Left ventricle myocardium inferior (tissue), 1 donor: ENCODE measurements at places on chromosomes 3 and 15. TPM values are rescaled to one million over a fixed set of nuclear protein-coding genes. Genes with fewer than 3 reads are reported as not detected.

DNA sequence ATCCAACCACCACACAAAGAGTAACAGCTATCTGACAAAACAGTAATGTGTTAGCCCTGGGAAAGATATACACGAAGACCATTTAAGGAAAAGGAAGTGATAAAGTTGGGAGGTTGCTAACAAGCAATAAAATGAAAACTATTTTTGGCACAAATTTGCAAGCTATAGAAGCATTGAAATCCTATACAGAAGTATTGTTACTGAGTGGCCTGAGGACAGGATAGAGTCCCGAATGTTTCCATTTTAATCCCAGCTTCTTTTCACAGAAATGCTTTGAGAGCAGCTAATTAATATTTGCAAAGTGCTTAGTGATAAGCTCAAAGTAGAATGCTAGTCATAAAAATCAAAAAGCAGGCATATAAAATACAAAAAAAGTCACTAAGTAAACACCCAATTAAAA, 51.5 kb downstream of the RAD18 start:
- DNase-seq, result no peak

DNA sequence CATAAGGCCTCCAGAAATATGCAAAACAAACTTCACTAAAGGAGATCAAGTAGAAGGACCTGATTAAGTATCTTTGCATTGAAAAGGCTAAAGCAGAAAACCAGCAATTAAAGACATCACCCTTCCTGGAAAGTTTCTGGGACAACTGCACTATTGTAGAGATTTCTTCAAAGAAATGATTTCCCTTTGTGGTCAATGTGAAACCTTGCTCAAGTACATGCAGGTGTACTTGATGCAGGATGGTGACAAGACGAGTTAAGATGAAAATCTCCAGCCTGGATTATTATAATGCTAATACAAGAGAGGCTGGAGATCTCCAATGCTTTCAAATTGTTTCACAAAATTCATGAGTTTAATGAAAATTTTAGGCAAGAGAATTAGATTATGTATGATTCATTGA, 208.4 kb downstream of the TIGIT start:
- no peak for DNase-seq

GRCh38 chr15:65870889-65871533, 1.7 kb downstream of the RAB11A start:
- DNase-seq, result no peak

DNA sequence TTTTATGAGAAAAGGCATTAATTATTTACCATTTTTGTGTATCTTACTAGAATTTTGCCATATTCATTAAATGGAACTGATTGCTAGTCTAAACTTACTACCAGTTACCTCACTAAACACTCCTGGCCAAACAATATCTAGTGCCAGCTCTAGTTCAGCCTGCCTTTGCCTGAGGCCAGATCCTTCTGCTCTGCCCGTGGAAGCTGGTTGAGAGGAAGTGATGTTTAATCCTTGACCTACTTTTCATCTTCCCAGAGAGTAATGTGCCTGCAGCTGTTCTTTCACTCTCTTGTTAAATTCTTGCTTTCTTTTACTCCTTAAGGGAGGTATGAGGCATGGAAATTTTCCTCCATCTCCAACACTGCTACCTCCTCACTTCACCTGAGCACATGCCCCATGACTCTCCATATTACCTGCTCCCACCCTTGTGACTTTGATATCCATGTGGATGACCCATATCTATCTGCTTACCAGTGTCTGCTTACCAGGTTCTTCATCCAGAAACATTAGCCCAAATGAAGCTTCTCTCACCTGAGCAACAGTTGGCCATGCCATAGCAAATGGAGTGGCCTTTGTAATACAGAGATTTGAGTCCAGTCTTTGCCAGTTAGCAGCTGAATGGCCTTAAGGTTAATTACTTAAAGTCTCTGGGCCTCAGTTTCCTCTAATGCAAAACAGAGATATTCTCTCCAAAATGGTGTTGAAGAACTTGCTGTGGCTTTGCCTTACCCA, 53.4 kb downstream of the UBE2E1 start:
- DNase-seq, result no peak

- DNase-seq, result no peak
Observed at GRCh38 chr15:71106802-71107500, 8.3 kb upstream of the THSD4 start.

- DNase-seq, result peak; percentile 49
Observed at GRCh38 chr15:75727851-75728715, 15.4 kb upstream of the CSPG4 start.

The GPR15 gene
- not detected for total RNA-seq

The MAN2C1 gene
- total RNA-seq, result 114 TPM
